GM20000 (cell line): ENCODE measurements at places on chromosomes 7 and 10.
A peak's percentile ranks its signal among the peaks of the same experiment; 100 is the strongest.

DNA sequence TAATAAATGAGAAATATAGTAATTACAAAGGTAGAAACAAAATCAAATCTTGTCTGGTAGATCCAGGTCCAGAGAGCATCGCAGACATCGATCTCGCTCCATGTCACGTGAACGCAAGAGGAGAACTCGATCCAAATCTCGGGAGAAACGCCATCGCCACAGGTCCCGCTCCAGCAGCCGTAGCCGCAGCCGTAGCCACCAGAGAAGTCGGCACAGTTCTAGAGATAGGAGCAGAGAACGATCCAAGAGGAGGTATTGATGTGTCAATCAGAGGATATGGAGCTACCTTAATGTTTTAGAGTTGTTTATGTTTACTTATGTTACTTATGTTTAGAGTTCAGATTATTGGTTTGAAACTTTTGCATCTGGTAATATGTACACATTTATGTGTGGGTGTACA, 57.8 kb downstream of the LUC7L2 start:
- DNase-seq = no peak

DNA sequence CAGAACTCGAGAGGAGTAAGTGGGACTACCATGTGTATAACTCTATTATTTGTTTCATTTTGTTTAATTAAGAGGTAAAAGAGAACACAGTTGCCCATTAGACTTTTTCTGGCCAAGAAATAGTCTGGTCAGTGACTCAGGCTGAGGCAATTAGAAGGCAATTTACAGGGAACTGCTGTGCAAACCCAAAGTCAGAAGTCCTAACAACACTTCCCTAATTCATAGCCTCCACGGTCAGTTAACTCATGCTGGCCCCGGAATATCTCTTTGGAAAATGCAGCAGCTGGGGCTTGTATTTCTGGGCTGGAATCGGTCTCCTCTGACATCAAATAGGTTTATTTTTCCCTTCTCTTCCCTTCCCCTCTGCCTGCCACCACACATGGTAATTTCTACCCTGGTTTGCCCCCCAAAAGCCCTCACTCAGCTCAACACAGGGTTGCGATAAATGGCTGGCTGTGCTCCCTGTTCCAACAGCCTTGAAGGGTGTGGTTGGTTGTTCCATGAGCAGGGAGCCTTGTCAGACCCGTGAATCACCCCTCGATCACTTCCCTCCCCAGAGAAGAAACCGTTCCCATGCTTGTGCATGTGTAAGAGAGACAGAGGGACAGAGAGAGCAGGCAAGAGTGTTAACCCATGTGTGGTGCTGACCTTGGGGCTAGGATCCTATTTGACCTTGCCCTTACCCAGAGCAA, 5.3 kb downstream of the SH3PXD2A start:
- no peak for DNase-seq

GRCh38 chr10:17138460-17139042, 8.9 kb upstream of the CUBN start:
- no peak for DNase-seq

GRCh38 chr7:127914693-127915092, 116.5 kb downstream of the LRRC4 start:
- DNase-seq = no peak

DNA sequence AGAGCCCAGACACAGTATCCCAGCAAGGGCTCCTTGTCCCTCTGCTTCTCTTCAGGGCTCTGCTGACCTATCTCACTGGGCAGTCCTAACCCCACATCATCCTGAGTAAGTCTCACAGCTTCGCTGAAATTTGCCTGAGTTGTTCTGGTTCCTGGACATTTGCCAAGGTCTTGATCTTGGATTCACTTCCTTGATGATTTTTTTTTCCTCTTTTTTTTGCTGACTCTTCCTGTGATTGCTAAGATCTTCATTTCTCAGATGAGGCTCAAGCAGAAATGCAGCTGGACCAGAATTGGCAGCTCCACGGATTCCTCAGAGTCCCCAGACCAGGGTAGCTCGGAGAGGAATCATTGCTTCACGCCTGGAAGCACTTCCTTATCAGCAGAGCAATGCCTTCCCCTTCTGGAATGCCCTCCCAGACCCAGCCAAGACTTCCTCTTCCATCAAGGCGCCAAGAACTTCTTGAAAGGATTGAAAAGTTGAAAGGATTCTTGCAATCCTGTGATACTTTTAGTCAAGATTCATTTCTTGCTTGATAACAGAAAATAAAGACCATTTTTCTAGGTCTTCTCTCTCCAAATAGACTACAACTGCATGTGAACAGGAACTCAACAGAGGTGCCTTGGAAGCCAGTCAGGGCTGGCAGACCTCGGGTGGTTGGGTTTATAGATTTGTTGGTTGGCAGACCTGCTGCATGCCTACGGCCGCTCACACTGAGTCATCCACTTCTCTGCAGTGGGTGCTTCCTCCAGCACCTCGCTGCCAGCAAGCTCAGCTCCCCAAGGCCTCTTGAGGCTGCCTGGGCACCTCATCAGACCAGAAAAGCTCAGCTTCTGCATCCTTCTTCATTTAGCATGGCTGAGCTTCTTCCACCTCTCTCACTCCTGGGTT, 8.8 kb upstream of the AFAP1L2 start:
- no peak for DNase-seq

- DNase-seq = no peak
Measured at GRCh38 chr10:77898323-77899079, 28.1 kb downstream of the DLG5 start.

DNA sequence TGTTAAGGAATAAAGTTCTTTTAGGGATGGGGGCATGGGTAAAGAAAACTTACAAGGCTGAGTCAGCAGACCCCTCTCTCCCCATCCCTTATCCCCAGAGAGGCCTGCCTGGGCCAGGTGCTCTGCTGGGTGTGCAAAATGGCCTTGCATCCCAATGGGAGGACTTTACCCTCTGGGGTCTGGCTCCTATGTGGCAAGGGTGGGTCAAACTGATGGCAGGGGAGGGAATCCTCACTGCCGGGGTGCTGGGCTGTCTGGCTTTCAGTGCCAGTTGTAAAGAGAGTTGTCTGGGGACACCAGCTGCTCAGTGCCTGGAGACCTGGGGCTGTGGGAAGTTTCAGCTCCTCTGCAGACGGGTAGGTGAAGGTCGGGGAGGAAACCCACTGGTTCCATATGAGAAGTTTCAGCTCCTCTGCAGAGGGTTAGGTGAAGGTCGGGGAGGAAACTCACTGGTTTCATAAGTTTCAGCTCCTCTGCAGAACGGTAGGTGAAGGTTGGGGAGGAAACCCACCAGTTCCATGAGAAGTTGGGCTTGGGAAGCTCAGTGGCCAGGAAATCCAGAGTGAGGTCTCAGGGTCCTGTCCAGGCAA, 127.2 kb upstream of the PODXL start:
- DNase-seq = no peak

DNA sequence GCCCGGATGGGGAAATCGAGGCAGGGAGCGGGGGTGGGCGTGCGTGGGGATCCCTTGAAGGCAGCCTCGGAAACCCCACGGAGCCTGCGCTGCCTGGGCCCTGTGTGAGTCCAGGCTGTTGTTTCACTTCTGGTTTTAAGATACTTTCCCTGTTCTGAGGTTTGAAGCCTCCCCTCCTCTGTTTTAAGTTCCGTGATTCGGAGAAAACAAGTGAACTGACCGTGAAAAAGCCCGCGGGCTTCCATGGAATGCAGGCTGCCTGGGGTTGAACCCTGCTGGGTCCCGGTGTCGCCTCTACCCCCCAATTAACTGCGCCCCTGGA, 401 bp downstream of the LRRC27 start:
- peak; percentile 68 for DNase-seq

- no peak for DNase-seq
Measured at GRCh38 chr7:157813741-157814661, 477.2 kb downstream of the DNAJB6 start.

DNA sequence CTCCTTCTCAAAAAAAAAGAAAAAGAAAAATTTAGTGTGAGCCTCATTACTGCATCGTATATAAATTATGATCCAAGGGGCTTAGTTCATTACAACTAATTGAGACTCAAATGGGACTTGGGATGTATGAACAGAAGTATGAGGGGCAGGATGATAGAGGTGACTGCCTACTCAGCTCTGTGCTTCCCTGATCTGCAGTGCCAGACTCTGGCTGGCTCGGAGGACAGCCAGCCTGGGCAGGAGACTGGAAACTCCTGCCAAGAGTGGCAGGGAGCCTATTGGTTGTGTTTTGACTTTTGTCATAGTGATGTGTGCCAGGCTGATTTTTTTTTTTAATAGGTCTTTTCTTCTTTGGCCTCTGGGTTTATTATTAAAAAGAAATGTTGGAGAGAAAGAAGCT, 73.8 kb upstream of the GTF2IRD1 start:
- no peak for DNase-seq

DNA sequence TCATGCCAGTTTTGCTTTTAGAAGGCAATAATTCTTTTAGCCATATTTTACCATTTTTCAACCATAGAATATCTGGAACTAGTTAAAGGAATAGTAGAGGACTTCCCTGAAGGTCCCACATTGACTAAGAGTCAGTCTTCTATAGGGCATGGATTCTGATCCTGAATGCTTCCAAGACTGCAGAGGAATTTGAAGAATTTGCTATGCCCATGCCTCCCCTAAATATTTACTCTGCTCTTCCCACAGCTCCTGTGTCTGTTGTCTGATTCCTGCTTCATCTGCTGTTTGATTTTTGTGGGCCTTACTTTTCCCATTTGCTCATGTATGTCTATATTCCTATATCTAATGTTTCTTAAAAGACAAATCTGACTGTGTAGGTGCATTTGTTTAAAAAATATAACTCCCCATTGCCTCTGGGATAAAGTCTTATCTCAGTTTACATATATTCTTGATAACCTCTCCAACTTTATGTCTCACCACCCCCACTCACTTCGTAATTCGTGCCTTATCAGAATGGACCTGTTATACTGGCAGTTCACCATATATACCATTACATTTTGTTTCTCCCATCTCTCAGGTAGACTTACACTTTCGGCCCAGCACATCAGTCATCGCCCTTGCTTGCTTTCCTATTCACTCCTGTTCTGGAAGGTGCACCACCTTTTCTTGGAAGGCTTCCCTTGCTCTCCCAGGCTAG, 33.9 kb downstream of the LRRC4 start:
- no peak for DNase-seq

GRCh38 chr7:124712017-124712416, 53.6 kb downstream of the GPR37 start:
- no peak for DNase-seq

- DNase-seq = no peak
Measured at GRCh38 chr7:69864274-69864673, 266.0 kb downstream of the AUTS2 start.

GRCh38 chr10:80487791-80488538, 33.9 kb downstream of the TSPAN14 start:
- no peak for DNase-seq

DNA sequence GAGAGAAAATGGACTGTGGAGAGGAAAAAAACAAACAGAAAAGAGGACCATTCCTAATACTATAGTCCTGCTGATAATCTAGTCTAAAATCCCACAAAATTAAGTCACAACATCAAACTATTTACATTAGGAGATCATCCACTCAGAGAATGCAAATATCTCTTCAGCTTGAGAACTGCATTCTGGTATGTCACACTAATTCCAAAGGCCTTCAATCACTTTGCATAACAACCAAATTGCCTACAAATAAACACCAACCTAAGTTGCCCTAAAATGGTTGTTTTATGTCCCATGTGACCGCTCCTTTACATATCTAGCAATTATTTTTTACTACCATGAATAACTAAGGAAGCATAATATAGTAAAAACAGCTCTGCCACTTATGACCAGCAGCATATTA, 264.3 kb downstream of the CACNA2D1 start:
- DNase-seq = no peak

DNA sequence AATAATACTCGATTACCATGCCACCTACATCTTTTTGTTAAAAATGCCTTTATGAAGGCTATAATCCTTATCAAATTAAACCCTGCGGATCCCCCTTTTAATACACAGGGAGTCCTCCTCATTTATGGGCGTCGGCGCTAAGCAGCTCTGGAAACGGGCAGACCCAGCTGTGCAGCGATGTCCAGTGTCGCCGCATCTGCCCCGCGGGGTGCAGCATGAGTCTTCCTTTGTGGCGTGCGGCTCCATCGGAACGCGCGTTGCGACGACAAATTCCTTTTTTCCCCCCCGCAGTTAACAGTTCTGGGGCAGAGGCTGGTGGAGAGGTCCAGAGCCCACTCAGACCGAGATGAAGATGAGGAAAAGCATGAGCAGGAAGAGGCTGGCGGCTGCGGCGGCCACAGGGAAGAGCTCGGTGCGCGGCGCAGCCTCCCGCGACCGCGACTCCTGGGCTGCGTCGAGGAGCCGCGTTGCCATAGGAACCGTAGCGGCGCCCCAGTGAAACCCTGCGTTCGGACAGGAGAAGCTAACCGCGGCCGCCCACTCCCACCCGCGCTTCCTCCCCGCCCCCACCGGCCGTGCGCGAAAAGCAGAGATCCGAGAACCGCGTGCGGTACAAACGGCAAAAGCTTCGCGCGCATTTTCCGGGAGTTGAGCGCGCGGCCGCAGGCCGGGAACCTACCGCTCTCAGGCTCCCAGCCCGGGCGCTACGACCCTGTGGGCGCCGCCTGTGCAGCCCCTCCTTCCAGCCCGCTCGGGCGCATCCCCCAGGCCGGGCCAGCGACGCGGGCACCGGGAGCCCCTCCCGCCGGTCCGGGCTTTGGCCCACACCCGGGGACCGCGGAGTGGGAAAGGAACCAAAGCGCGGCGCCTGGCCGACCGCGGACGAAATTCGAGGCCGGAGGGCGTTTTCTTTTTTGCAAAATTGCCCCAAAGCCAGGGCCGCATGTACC, 130.6 kb downstream of the SPAG6 start:
- peak; percentile 66 for DNase-seq

DNA sequence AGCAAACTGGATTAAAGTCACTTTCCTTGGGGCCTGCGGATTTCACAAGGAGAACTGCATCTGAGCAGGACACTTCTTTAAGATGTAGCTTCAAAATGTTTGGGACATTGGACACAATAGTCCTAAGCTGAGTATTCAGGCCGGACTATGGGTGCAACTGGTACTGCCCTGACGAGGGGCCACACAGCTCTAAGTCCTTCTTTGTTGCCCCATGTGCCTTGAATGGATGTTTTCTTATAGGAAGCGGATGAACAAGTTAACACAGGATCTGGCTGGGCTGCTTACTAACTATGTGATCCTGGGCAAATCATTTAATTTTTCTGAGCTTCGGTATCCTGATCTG, 147.8 kb upstream of the KLF14 start:
- DNase-seq = no peak

GRCh38 chr7:42699380-42700178, 212.3 kb downstream of the C7orf25 start:
- no peak for DNase-seq
